ENCODE measurements at places on chromosomes 12 and 14.

DNA sequence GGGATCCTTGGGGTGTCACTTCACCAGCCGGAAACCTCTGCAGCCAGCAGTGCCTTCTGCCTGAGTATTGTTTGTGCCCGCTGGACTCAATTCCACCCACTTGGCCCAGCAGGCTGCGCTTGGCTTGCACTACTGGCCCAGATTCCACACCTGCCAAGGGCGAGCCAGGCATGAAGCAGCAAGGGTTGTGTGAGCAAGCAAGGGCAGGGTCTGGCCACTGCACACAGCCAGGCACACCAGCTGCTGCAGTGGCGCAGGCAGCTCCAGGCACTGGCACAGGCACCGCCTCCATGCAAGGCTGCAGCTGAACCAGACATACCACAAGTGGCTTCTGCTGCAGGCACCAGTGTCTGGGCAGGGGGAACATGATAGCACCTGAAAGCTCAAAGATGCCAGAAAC lies 99.5 kb downstream of the NUAK1 start:
- no peak for DNase-seq

GRCh38 chr12:75641031-75641780 lies 129.8 kb upstream of the KRR1 start:
- DNase-seq, result peak; percentile 73

DNA sequence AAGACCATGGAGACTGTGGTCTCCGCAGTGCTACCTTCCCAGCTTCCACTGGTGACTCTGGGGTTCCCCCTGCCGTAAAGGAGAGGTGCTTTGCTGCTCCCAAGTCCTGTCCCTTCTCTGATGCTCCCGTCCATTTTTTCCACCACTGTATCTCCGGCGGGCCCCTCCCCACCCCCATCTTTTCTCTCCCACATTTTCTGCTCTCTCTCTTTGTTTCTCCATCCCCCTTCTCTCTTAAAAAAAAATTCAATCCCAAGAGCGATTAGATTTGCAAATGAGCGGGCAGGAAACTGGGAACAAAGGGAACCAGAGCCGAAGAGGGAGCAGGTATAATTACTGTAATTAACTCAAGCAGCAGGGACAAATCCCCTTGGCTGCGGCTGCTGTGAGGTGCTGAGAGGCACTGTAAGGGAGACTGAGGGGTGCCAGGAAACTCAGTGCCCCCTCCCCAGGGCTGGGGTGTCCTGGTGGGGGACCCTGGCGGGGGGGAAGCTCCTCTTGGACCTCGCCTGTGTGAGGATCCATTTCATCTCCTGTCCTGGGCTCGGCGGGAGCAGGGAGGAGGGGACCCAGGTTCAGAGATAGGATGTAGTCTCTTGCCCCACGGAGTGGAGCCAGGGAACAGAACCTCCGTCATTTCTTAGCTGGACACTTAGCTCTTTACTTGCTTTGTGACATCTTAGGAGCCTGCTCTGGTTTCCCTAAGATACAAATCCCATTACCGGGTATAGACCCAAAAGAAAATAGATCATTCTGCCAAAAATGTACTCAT lies 140.4 kb upstream of the NRXN3 start:
- DNase-seq, result peak; percentile 37

- DNase-seq, result no peak
Measured at GRCh38 chr14:104076743-104077142, 8.8 kb upstream of the ASPG start.

DNA sequence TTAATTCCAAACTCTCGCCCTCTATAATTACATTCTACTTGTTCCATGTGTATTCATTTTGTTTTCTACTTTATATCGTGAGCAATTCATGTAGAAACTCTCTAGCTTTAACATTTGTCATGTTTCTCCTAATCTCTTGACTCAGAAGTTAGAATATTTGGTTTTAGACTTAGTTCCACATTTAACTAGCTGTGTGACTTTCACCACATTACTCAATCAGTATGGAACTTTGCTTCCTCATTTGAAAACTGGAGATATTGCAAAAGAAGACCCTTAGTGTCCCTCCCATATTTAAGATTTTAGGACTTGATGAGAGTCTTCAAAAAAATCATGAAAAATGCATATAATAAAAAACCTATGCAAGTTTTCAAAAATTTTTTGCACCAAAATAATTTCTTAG lies 447.5 kb downstream of the GXYLT1 start:
- DNase-seq, result no peak

- no peak for DNase-seq
Measured at GRCh38 chr12:111268738-111269572, 99.9 kb downstream of the PHETA1 start.

GRCh38 chr14:23929822-23930294 lies 23.7 kb upstream of the DHRS4 start:
- DNase-seq, result peak; percentile 85

- no peak for DNase-seq
Measured at GRCh38 chr12:127943481-127944210, 323.3 kb upstream of the TMEM132C start.

DNA sequence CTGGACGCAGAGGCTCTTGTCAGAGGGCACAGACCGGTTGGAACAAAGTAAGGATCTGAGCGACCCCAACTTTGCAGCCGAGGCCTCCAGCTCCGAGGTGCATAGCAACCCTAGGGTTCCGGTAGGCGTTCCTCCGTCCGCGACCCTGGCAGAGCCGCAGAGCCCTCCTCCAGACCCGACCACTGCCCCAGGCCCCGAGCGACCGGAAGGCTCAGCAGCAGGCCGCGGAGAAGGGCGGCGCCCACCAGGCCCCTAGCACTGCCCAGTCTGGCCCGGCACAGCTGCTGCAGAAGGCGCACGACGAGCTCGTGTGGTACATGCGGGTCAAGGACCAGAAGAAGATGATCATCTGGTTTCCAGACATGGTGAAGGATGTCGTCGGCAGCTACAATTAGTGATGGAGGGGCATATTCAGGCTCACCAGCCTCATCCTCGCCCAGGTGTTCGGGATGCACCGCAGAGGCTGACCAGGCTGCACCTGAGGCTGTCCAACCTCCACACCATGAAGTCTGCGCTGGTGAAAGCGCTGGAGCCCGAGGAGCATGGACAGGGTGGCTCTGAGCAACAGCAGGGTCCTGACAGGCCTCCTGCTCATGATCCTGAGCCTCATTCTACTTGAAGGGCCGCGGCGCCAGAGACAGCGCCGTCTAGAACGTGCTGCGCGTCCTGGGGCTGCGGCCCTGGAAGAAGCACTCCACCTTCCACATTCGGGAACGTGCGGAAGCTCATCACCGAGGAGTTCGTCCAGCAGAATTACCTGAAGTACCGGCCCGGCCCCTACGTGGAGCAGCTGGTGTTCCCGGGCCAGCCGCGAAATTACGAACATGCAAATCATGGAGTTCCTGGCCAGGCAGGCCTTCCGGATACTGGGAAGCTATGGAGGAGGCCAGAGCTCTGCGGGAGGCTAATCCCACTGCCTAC lies 24.5 kb downstream of the CAPS2 start:
- no peak for DNase-seq

Measured in GM03348 (cell line).